RCC 7860 (cell line): ENCODE measurements at places on chromosomes 5 and 9.
A peak's percentile ranks its signal among the peaks of the same experiment; 100 is the strongest.

- no peak for DNase-seq
Measured at GRCh38 chr9:121684381-121685145, 33.1 kb downstream of the DAB2IP start.

- no peak for DNase-seq
Measured at GRCh38 chr5:177403102-177403791, 2.8 kb upstream of the PFN3 start.

GRCh38 chr5:8516356-8516755 is 647.4 kb downstream of the MTRR start:
- DNase-seq, result no peak

- no peak for DNase-seq
Measured at GRCh38 chr5:132176987-132177386, 50.7 kb downstream of the P4HA2 start.

GRCh38 chr5:62354028-62354874 is 48.2 kb downstream of the KIF2A start:
- DNase-seq, result peak; percentile 16
